ENCODE measurements at places on chromosomes 5 and 9.

GRCh38 chr9:127567730-127568617, 44.1 kb upstream of the STXBP1 start:
- no peak for DNase-seq

- DNase-seq: no peak
These were observed 668.1 kb upstream of the WWC1 start for GRCh38 chr5:167623354-167623753.

GRCh38 chr9:136525841-136526499, 19.9 kb downstream of the NOTCH1 start:
- peak; percentile 96 for DNase-seq

- no peak for DNase-seq
These were observed 50.8 kb downstream of the ITGA1 start for GRCh38 chr5:52838326-52839015.

DNA sequence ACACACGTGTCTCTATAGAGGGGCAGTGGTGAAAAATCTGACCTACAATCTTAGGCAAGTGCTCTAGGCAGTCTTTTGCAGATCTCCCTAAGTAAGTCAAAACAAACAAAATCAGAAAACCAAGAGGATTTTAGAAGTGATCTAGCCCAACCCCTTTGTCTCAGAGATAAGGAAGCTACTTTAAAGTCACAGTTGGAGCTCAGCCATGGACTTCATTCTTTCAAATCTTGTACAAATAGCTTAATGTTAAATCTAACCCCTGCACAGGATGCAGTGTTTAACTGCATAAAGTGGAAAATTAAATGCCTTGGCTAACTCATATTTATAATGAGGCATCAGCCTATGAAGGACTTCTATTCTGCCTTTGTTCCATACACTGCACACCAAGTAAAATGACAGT, 135.1 kb upstream of the RFX3 start:
- no peak for DNase-seq

DNA sequence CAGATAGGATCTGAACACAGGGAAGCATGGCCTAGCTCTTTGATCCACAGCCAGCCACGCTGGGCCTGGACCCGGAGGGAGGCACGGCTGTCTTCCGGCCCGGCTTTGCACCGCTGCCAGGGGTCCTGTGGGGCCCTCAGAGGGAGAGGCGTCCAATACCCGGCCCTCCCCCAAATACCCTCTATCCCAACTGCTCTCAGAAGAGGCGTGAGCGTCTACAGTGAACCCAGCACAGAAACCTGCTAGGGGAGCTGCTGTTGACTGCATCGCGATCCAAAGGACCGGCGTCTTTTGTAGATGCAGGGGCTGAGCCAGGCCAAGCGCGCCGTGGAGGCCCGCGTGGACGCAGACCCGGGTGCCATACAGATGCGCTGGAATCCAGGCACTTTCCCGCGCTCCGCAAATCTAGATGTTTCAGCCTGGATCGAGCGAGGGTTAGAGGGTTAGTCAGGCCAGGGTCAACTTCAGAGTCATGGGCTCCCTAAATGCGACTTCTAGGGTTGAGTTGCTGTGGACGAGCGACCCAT, 1.1 kb upstream of the TCF7 start:
- no peak for DNase-seq

- no peak for DNase-seq
These were observed 315.0 kb downstream of the FER start for GRCh38 chr5:109062664-109063063.

DNA sequence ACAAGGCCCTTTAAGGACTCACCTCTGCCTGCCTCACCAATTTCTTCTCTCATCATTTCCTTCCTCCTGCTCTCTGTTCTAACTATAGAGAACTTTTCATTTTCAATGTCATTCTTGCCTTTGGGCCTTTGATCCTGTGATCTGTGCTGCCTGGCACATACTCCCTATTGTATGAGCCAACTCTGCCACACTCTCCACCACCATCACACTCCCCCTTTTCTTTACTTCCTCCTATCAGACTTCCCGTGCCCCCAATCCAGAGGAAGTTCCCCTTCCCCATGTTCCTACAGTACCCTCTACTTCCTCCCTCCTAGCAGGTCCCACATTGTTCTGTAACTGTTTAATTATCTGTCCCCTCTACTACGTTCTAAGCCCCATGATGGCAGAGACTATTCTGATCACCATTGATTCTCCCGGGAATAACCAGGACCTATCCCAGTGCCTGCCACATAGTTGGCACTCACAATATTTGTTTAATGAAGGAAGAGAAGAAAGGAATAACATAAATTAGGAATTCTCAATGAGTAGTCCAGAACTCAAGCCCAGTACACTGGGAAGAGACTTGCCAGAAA, 27.5 kb downstream of the ADAM19 start:
- no peak for DNase-seq

GRCh38 chr5:165029099-165029870, 1523.9 kb downstream of the MAT2B start:
- DNase-seq: no peak

- DNase-seq: no peak
These were observed 215.7 kb downstream of the SEMA6A start for GRCh38 chr5:116358911-116359418.

DNA sequence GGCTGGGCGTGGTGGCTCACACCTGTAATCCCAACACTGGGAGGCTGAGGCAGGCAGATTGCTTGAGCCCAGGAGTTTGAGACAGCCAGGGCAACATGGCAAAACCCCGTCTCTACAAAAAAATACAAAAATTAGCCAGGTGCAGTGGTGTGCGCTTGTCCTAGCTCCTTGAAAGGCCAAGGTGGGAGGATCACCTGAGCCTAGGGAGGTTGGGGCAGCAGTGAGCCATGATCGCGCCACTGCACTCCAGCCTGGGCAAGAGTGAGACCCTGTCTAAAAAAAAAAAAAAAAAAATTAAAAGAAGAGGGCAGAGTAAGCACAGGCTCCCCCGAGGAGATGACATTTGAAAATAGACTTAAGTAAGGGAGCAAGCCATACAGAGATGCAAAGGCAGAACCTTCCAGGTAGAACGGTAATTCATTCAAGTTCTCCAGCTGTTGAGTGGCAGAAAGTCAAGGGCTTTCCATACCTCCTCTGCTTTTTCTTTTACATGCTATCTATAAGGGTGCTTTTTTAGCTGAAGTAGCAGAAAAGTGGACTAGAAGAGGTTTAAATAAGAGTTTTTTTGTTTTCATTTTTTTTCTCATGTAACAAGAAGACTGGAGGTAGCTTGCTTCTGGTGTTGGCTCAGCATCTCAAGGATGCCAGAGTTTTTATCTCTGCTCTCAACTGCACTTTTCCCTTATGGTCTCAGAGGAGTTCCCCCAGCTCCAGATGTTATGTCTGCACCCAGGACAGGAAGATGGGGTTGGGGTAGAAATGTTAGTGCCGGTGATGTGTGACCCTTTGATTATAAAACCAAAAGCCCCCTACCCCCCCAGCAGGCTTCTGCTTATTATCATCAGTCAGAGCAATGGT, 40.8 kb downstream of the ERGIC1 start:
- no peak for DNase-seq

DNA sequence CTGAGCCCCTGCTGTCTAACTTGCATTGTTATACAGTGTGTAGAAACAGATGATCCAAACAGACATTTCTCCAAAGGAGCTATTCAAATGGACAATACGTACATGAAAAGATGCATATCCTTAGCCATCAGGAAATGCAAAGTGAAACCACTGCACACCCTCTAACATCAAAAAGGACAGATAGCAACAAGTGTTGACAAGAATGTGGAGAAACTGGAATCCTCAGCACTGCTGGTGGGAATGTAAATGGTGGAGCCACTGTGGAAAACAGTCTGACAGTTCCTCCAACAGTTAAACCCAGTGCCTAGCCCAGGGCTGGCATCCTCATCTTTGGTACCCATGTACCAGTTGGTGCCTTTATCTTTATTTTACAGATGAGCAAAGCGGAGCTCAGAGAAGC, 8.5 kb downstream of the ORM2 start:
- no peak for DNase-seq

- DNase-seq: no peak
These were observed 27.3 kb downstream of the MACROH2A1 start for GRCh38 chr5:135371622-135372232.

- no peak for DNase-seq
These were observed 106.5 kb upstream of the LRRTM2 start for GRCh38 chr5:138981586-138981985.
